HEK293T (cell line): ENCODE measurements at places on chromosomes 3 and 15.

- DNase-seq, result no peak
Measured at GRCh38 chr15:34336991-34337556, 507 bp downstream of the SLC12A6 start.

DNA sequence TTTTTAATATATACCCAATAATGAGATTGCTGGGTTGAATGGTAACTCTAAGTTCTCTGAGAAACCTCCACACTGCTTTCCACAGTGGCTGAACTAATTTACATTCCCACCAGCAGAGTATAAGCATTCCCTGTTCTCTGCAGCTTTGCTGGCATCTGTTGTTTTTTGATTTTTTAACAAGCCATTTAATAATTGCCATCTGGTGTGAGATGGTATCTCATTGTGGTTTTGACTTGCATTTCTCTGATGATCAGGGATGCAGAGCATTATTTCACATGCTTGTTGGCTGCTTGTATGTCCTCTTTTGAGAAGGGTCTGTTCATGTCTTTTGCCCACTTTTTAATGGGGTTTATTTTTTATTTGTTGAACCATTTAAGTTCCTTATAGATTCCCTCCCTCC is 75.0 kb upstream of the EPHB3 start:
- no peak for DNase-seq

GRCh38 chr3:16433701-16434151 is 79.8 kb downstream of the RFTN1 start:
- no peak for DNase-seq

DNA sequence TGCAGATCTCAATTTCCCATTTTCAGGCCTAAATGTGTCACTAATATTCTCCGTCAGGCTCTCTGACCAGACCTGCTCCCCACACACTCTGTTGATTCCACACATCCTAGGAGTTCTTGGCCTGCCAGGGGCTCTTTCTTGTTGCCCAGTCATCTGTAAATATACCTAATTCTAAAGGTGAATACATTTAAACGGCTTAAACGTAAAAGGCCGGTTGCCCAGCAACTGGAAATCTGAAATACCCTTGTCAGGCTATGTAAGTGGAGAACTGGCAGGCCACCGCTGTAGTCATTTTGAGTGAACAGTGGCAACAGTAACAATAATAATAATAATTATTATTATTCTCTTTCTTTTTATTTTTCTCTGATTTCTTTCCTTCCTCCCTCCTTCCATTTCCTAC is 302.7 kb downstream of the AGBL1 start:
- no peak for DNase-seq

GRCh38 chr15:91200101-91200754 is 100.2 kb downstream of the SV2B start:
- DNase-seq, result no peak

- no peak for DNase-seq
Measured at GRCh38 chr3:45607790-45608189, 13.2 kb downstream of the LIMD1 start.

GRCh38 chr3:130529486-130530215 is 12.7 kb downstream of the COL6A6 start:
- no peak for DNase-seq

GRCh38 chr3:189167027-189167766 is 4.6 kb upstream of the TPRG1 start:
- no peak for DNase-seq

GRCh38 chr15:81023483-81024264 is 23.0 kb downstream of the TLNRD1 start:
- no peak for DNase-seq

DNA sequence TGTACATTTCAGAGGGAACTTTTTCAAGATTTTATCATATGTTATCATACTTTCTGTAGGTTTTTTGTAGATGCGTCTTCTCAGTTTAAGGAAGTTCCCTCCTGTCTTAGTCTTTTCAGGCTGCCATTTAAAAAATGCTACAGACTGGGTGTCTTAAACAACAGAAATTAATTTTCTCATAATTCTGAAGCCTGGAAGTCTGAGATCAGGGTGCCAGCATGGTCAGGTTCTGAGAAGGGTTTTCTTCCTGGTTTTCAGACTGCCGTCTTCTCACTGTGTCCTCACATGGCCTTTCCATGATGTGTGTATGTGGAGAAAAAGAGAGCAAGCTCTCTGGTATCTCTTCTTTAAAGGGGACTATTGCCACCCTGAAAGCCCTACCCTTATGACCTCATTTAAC is 189.9 kb upstream of the SOX2 start:
- DNase-seq, result no peak

GRCh38 chr3:189275852-189276251 is 104.1 kb downstream of the TPRG1 start:
- DNase-seq, result no peak

DNA sequence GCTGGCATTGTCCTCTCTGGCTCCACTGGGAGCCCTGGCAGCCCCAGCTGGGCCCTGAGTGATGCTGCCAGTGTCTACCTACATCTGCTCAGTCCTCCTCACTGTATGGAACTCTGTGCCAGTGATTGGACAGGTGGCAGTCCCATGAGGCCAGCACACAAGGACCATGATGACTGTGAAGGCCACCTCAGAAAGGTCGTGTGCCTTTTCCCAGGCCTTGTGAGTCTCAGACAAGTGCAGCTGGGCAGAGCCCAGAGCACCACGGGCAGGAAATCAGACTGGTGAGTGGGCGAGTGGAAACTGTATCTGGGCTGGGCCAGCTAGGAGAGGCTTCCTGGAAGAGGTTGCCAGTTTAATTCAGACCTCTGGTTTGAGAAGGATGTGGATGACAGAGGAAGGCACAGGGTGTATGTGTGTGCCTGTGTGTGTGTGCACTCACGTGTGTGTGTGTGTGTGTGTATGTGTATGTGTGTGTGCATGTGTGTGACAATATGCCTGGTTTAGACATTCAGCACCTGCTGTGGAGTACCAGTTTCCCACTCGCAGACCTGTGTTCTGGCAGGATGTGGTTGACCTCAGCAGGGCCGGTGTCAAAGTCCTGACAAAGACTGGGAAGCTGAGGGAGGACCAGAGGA is 7.0 kb downstream of the MAPKAPK3 start:
- DNase-seq, result no peak

- DNase-seq, result no peak
Measured at GRCh38 chr15:62046078-62046743, 14.0 kb downstream of the VPS13C start.

DNA sequence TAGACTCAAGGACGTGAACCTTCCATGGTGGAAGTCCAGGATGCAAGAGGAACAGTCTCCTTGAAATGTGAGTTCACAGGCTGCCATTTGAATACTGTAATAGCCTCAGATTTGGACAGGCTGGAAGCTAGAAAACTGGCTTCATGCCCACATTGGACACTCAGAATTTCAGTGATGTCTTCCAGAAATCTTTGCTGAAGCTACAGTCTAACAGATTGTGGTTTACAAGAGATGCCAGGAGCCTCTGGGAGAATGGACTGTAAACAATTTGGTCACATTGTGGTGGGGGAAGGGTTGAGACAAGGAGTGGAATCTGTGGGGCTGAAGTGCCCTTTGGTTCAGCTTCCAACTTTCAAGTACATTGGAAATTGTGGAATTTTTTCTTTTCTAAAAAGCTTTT is 252.0 kb upstream of the PROK2 start:
- DNase-seq, result no peak

GRCh38 chr3:156036258-156037053 is 83.9 kb upstream of the KCNAB1 start:
- DNase-seq, result no peak

- no peak for DNase-seq
Measured at GRCh38 chr3:99315896-99316295, 322.5 kb upstream of the COL8A1 start.

DNA sequence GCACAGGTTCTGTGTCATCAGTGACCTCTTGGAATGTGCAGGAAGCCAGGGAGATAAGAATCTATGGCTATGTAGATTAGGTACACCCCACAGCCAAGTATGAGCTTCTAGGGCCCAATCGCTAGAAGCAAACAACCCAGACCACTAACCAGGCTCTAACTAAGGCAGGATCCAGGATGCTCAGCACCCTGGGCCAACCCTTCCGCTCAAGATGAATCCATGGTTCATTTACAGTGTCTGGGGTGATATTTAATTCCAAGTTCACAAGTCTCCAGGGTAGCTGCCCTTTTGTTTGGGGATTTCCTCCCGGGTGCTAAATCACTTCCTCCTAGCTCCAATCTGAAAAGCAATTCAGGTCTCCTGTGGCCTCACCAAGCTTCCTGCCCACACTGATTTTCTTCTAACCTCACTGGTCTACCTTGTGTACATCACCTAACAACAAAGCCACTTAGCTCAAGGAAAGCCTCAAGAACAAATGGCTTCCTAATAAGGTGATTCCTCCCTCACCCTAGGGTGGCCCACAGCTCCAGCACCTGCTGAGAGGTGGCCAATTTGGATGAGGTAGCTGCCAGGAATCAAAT is 2.4 kb downstream of the EHD4 start:
- no peak for DNase-seq

GRCh38 chr3:177213801-177214535 is 16.7 kb upstream of the TBL1XR1 start:
- DNase-seq, result no peak

GRCh38 chr3:128923576-128923975 is 44.2 kb downstream of the ACAD9 start:
- DNase-seq, result no peak

DNA sequence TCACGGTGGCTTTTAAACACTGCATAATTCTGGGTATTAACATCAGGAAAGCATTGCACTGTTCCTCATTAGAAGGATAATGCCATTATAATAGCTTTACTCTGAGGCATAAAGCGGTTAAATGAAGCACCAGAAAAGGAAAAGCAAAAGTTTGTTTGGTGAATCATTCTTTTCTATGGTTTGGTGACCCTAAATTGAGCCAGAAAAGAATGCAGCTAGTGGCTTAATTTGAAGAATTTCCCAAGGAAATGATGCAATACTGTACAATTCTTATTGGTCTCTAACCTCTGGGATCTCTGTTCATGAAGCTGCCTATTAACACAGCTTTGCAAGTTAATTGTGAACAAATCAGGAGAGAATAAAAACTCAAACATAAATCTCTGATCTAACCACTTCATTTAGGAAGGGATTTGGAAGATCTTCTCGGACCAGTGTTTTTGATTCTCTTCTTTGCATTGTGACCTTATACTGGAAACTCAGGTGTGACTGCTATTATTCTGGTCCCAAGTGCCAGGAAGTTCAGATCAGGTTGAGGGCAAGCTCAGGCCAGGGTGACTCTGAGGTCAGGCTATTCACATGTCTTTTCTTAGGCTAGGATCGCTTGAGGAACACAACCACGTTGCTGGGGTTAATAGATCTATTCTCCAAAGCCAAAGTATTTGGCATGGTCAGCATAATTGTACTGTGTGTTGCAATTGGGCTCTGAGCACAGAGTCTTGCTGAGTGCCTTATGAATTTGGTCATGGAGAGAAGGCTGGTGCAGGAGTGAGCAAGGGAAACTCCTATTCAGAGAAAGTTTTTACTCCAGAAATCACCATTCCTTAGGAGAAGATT is 11.3 kb upstream of the DLG1 start:
- no peak for DNase-seq

GRCh38 chr15:68272721-68273271 is 4.7 kb upstream of the FEM1B start:
- no peak for DNase-seq

GRCh38 chr3:79002465-79003372 is 765.1 kb downstream of the ROBO1 start:
- no peak for DNase-seq

- no peak for DNase-seq
Measured at GRCh38 chr15:44788748-44789147, 52.4 kb downstream of the TRIM69 start.

- no peak for DNase-seq
Measured at GRCh38 chr3:15685927-15686326, 84.4 kb downstream of the BTD start.

DNA sequence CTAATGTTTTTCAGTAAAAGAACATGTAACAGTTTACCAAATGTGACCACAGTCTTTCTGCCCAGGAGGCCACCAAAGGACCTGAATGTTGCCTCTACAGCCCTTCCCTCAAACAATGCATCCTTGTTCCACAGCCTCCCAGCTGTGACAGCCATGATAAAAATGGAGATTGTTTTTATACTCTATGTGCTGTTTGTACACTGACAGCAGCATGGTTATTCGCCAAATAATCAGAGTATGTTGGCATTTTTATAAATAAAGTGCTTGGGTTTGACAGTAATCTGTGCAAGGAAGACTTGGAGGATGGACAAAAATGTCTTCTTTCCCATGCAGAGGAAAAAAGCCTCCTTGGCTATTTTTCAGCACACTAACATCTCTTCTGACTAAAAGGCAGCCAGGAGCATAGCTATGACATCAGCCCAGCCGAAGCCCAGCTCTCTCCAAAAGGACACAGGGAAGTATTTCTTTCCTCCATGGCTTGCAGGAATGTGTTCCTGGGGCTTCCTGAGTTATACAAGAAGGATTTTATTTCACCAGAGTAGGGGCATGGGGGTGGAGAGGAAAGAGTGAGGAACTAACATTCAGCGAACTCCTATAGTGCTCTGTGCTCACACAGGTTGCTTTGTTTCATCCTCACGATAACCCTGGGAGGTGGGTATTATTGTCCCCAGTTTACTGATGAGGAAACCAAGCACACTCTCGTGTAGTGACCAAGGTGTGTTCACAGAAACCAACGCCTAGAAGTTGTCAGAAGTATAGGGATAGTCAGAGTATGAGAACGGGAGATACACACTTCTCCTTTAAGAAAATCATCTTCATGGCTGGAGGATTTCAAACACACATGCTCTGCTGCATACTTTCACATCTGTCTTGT is 339.7 kb downstream of the MECOM start:
- no peak for DNase-seq

DNA sequence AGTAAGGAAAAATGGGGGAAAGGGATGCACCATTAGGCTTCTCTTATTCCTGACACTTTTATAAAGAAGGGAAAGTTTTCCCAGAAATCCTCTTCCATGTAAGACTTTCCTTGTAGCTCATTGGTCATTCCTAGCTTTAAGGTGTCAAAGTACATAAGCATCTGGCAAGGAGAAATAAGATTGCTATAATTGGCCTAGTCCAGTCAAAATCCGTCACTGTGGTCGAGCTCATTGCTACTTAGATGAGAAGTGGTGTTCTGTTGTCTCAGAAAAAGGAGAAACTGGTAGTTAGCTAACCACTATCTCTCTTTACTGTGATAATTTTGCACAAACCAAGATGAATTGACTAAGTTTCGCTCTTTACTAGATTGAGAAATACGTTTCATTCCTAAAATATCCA is 370.1 kb downstream of the CNTN4 start:
- DNase-seq, result no peak

DNA sequence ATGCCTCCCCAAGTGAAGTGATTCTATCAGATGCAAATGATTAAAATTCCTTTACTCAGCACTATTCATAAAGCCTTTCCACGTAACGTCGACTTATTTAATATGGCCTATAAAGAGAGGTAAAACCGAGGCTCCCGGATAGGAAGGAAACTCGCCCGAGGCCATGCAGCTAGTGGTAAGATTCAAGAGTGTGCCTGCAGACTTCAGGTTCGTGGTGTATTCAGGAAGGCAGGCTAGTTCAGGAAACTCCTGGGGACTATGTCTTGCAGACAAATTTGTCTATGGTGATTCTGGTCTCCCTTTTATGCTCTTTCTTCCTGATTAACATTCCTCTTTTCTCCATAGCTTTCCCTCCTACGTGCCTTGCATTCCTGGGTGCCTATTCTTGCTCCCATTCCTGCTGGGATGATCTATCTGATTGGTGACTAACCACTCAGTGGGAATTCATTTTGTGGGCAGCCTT is 150.7 kb downstream of the SST start:
- no peak for DNase-seq
